Renal pelvis (tissue), 12 donors: ENCODE measurements at places on chromosomes 7 and 10. TPM values are rescaled to one million over a fixed set of nuclear protein-coding genes. Genes with fewer than 3 reads are reported as not detected.
A peak's percentile ranks its signal among the peaks of the same experiment; 100 is the strongest.

DNA sequence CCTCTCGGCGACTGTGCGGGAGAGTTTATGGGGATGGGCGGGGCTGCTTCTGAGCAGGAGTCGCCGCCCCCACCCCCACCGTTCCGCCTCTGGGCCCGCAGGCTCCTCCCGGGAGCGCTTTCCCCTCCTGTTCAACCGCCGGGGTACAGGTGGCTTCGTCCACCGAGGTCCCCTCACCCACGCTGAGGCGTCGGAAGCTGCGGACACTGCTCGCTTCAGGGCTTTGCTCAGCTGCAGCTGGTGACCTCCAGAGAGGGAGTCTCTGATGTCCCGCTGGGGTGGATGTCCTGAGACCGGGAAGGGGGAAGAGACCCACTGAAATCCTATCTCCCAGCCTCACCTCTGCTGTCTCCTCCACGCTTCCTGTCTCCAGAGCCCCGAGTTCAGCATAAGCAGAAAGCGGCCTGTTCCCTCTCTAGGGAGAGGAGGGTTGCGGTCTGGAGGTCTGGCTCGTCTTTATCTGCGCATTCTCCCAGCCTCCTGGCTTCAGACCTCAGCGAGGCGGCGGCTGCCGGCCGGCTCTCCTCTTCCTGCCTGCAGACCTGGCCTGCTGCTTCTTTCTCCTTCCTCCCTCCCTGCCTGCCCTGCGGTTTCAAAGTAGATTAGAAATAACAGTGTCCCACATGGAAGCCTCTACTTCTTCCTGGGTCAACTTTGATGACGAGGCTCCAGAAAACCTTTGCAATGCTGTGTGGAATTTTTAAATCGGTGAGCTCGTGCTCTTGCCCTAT, 1.8 kb downstream of the CYP2E1 start:
- peak; percentile 17 for DNase-seq

DNA sequence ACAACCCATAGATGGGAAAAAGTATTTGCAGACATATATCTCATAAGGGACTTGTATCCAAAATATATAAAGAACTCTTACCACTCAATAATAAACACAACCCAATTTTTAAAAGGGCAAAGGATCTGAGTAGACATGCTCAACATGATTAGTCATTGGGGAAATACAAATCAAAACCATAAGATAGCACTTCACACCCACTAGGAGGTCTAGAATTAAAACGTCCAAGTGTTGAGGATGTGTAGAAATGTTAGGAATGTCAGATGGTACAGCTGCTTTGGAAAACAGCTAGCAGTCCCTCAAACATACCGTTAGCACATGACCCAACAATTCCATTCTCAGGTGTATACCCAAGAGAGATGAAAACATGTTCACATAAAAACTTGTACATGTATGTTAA, 8.3 kb downstream of the PSTK start:
- no peak for DNase-seq

Gene ARL4A
- 27.6 TPM for polyA plus RNA-seq

GRCh38 chr7:105978035-105978434, 15.0 kb downstream of the CDHR3 start:
- DNase-seq, result no peak

Gene SPDYE11
- 1.3 TPM for polyA plus RNA-seq

DNA sequence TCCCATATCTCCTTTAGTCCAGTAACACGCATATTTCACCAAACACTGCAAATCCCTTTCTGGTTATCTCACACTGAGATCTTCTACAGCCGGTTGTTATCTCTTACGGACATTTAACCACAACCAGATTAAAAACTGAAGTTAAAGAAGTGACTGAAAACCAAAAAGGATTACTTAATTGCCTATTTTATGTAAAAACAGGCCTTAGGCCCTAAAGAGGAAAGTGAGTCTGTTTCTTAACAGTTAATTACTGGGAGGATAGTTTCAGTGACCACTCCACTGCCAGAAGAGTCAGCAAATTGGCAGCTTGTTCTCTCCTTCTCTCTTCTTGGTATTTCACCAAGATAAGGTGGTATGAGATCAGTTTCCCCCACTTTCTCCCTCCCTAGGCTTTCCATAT, 161.9 kb upstream of the MEOX2 start:
- no peak for DNase-seq

Gene TFR2
- 0.80 TPM for polyA plus RNA-seq
